ENCODE measurements at places on chromosomes 4 and X. TPM values are rescaled to one million over a fixed set of nuclear protein-coding genes. Genes with fewer than 3 reads are reported as not detected.

Gene PPEF2
- not detected for total RNA-seq

GRCh38 chrX:2220829-2221567, 279.8 kb downstream of the DHRSX start:
- H3K4me3 ChIP-seq: no peak overlapping the region
- no peak for DNase-seq
- peaks cover 53% of the 10 kb centered on the region for H3K36me3 ChIP-seq
- no peak overlapping the region for H3K27ac ChIP-seq
- no peaks in the 10 kb centered on the region for H3K4me1 ChIP-seq

DNA sequence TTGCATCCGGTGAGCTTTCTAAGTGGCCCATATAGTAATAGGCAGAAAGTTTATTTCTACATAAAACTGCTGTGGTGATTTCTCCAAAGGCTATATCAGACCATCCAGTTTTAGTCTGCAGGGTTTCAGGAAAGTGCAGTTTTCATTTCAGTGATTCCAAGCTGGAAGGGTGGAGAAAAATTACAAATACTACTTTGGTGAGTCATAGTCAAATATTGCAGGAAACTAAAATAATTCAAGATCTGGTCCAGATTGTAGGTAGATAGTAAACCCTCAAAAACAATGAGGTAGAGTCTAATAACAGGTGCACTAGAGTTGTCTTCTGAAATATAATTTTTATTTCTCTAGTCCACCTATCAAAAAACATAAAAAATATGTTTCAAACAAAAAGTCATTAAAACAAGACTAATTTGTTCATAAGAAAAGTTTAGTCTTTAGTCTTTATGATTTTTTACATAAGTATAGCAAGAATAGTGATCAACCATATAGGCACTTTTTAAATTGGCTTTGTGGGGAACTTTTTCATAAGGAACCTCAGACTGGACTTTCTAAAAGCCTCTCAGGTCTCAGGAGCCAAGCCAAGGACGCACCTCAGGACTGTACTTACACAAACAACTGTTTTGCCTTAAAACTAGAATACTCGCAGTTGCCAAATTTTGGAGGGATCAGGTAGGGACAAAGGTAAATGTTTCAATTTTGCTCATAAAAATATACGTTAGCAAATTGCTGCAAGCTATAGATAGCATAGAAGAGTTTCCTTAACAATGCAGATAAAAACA, 101.8 kb upstream of the TLR3 start:
- H3K27ac ChIP-seq: no peak overlapping the region
- no peak for DNase-seq
- H3K27me3 ChIP-seq: no peaks in the 10 kb centered on the region
- no peaks in the 10 kb centered on the region for H3K36me3 ChIP-seq
- H3K4me1 ChIP-seq: peaks cover 7% of the 10 kb centered on the region
- H3K4me3 ChIP-seq: no peak overlapping the region

GRCh38 chr4:74793757-74794381, 454 bp downstream of the BTC start:
- H3K27me3 ChIP-seq: no peaks in the 10 kb centered on the region
- peak overlapping the region; percentile 70 for H3K4me3 ChIP-seq
- no peaks in the 10 kb centered on the region for H3K36me3 ChIP-seq
- H3K27ac ChIP-seq: peak overlapping the region; percentile 88

DNA sequence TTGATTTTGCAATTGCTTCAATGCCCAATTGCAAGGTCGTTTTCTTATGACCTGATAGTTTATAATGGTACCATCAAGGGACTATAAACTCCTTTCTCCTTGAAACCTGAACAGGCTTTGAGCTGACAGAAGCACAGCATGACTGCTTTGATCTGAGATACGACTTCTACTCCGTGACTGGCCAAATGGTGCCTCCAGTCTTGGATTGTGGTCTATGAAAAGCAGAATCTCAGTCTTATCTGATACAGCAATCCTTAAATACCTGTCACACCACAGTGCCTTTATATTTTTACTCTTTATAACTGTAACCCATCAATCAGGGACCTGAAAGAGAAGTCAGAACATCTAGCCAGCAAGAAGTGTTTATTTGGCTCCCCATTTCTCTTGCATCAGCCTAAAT, 93.1 kb downstream of the DOCK11 start:
- no peak overlapping the region for H3K27ac ChIP-seq
- H3K36me3 ChIP-seq: no peaks in the 10 kb centered on the region
- no peaks in the 10 kb centered on the region for H3K4me1 ChIP-seq
- DNase-seq: no peak

- H3K27me3 ChIP-seq: no peaks in the 10 kb centered on the region
- H3K4me1 ChIP-seq: peaks cover 29% of the 10 kb centered on the region
- no peaks in the 10 kb centered on the region for H3K36me3 ChIP-seq
- no peak overlapping the region for H3K4me3 ChIP-seq
- no peak for DNase-seq
These were observed 3.5 kb upstream of the MAD2L1 start for GRCh38 chr4:120070196-120070595.

GRCh38 chr4:36043901-36044300, 200.4 kb downstream of the ARAP2 start:
- H3K27ac ChIP-seq: no peak overlapping the region
- H3K4me3 ChIP-seq: no peak overlapping the region
- no peaks in the 10 kb centered on the region for H3K27me3 ChIP-seq
- H3K36me3 ChIP-seq: no peaks in the 10 kb centered on the region
- H3K4me1 ChIP-seq: no peaks in the 10 kb centered on the region
